ENCODE measurements at places on chromosomes 12 and 14.

DNA sequence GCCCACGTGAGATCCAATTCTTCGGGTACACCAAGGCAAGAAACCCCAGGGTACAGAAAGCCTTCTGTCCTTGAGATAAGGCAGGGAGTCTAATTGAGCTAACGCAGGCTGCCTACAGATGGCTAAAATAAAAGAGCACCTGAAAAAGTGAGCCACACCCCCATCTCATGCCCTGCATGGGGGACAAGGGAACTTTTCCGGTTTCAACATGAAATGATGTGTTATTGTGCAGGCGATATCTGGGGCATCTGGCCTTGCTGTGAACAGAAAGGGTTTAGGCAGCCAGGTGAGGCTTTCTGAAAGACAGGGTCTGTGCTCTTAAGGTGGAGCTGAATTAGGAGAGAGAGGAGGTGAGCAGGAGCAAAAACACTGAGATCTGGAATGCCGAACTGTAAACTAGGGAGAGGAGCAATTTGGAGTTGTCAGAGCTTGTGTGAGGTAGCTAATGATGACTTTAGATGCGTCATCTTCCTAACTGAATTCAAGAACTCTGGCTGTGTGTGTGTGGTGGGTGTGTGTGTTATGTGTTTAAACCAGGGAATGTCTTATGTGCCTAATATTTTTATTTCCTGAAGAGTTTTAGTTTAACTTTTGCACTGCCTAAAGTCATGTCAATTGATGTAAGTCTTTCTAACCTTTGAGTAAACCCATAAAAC lies 20.1 kb upstream of the LDHB start:
- peak; percentile 15 for DNase-seq

DNA sequence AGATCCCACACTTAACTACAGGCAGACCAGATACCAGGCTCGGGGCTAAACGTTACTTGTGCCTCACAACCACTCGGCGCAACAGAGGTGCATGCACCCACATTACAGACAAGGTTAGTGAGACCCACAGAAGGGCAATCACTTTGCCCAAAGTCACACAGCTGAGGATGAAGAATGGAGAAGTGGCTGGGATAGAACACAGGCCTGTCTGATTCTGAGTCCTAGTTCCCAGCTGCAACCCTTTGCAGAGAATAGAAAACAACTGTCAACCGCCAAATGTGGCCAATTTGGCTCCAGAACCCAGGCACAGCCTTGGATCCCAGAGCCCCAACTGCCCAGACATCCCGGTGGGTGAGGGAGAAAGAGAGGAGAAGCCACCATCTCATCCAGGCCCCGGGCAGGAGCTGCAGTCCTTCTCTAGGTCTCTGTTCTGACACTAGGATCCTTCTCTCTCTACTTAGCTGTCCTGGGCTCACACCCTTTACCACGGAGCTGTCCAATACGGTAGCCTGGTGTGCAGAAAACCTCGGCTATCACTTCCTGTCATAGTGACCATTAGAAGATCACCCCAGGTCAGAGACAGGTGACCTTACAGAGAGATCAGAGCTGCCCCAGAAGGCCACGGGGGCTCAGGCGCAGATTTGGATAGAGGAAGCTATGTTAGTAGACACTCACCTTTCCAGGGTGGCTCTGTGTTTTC lies 59.1 kb downstream of the FAM222A start:
- DNase-seq = no peak

GRCh38 chr12:29053567-29053966 lies 95.5 kb upstream of the FAR2 start:
- DNase-seq = peak; percentile 6

GRCh38 chr12:5807090-5807414 lies 138.0 kb downstream of the ANO2 start:
- peak; percentile 79 for DNase-seq

DNA sequence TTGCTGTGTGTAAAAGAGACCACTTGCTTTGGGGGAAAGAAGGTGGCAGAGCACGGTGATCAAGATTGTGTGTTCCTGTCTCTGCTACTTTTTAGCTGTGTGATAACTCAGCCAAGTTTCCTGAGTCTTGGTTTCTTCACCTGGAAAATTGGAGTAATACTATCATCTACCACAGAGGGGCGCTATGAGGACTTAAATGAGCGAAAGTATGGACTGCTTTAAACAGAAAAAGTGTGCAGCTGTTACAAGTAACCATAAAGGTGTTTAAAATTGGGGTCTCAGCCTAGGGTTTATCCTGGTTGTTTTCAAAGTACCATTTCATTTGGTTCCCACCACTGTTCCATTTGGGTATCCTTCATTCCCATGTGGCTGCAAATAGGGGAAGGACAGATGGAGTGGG lies 65.9 kb upstream of the WSCD2 start:
- peak; percentile 34 for DNase-seq

GRCh38 chr14:22463763-22464173 lies 125.3 kb downstream of the DAD1 start:
- no peak for DNase-seq

- no peak for DNase-seq
Measured at GRCh38 chr12:57849035-57849434, 2.5 kb upstream of the CTDSP2 start.

DNA sequence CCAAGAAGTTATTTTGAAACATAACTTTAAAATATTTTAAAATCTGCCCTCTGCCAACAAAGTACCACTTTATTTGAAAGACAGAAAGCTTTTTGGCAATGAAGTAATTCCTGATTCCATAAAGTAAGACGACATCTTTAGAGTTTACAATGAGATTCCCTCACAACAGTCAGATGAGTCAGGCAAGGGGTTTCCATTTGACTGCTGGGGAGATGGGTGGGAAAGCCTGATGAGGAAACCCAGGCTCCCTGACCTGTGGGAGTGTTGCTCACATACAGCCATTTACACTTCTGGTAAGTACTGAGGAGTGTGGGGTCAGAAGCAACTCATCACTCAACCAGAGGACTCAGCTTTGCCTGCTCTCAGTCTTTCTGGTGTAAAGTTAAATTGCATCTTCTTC lies 10.2 kb downstream of the KITLG start:
- peak; percentile 60 for DNase-seq

DNA sequence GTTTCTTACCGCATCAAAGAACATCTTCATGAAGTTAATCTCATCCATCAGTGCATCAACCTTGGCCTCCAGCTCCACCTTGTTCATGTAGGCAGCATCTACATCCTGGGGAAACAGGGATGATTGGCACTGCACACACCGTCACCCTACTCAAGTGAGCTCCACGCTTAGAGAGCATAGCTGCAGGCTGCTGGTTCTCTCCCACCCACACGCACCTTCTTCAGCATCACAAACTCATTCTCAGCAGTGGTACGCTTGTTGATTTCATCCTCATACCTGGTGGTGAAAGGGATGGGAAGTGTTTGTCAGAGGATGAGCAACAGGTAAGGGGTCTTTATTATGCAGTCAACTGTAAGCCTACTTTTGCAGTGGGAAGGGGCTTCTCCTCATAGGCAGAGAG lies 2.3 kb downstream of the KRT5 start:
- no peak for DNase-seq

- no peak for DNase-seq
Measured at GRCh38 chr14:45658226-45658916, 405.4 kb upstream of the MIS18BP1 start.

- DNase-seq = no peak
Measured at GRCh38 chr14:64906022-64906421, 8.2 kb upstream of the CHURC1 start.

DNA sequence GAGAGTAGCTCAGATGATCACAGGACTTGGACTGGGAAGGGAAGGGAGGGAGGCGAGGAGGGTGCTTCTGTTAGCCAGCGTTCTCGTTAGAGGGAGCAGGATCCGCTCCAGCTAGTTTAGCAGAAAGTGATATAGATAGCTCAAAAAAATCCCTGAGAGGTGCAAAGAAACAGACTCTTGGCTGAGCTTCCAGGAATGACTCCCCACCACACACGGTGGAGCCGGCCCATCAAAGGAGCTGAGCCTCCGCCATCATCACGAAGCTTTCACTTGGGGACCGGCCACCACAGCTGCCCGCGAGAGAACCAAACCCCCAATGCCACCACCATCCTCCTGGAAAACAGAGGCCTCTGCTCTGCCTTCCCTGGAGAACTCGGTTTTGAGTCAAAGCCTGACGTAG lies 124.6 kb upstream of the BCL2L14 start:
- no peak for DNase-seq

- DNase-seq = no peak
Measured at GRCh38 chr12:101799774-101800173, 31.0 kb downstream of the GNPTAB start.

DNA sequence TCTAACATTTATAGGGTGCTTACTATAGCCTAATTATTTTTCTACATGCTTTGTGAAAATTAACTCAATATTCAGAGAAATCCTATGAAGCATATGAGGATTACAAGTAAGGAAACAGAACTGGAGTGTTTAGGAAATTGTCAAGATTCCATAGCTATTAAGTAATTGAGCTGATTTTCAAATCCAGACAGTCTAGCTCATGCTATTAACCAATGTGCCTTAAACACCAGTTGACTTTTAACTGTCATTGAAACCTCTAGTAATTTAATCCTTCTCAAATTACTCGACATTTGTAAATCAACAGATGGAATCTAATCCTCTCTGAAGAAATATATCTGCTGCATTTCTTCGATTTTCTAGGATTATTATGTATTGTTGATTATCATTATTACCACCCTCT lies 488.9 kb downstream of the MDGA2 start:
- DNase-seq = no peak

DNA sequence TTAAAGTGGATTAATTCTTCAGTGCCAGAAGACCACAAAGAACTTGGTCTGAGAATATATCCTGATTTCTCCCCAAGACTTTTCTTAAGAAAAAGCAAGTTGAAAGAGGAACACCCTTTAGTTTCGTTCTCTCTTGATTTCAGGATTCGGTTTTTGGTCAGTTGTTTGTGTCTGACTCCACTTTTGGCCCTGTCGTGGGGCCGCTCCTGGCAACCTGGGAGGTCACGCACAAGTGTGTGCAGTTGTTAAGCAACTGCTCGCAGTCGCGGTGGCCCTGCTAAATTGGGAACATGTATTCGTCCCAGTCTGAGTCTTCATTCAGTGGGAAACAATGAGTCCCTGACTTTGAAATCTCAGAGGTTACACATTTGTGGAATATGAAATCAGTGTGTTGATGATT lies 68.7 kb downstream of the RGS6 start:
- DNase-seq = no peak

GRCh38 chr12:8572507-8572906 lies 31.8 kb upstream of the CLEC4E start:
- DNase-seq = no peak

DNA sequence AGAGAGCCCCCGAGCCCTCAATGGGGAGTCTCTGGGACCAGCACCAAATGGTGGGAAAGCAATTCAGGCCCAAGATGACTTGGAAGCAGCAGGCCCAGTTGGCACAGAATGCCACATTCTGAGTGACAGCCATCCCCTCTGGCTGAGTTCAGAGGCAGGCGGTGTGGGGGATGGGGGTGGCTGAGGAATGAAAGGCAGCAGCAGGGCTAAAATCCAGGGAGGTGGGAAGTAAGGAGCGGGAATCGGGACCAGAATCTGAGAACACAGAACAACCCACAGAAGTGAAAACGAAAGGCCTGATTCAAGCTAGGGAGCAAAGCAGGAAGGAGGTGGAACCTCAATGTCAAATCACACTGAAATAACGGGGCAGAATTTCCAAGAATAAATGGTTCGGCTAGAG lies 171.2 kb downstream of the CALM1 start:
- no peak for DNase-seq

DNA sequence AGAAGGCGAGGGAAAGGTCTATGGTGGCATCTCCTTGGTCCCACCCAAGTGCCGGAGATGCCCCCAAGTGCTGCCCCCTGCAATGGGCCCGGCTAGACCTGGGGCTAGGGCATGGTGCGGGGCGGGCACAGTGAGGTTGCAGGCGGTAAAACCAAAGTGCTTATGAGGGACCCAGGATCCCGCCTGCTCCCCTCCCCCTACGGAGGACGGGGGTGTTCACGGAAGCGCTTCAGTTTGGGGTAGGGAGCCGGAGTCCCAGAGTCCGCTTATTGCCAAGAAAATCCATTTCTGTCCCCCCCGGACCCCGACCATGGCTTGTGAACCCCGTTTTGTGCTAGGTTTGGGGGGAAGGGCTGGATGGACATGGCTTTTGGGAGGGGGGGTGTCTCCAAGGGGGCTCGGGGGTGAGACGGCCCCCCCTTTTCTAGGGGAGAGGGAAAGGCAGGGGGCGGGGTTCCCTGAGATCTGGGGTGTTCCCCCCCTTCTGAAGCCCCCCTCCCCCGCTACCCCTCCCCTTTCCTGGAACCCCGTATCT lies 5.4 kb upstream of the GPR84 start:
- peak; percentile 20 for DNase-seq

DNA sequence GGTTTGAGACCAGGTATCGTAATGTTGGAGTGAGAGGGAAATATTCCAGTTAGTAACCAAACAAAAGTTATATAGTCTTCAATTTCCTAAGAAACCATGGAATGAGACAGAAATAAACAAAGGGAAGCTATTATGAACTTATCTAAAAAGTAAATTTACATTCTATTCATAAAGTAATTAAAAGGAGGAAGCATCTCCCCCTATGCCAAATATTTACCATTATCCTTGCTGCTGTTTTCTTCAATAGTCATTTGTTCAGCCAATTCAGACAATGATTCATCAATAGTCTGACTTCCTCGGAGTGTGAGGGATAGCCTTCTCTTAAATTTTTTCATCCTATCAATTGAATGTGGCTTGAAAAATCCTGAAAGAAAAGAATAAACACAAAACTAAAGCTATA lies 65.7 kb downstream of the CDK17 start:
- DNase-seq = no peak

DNA sequence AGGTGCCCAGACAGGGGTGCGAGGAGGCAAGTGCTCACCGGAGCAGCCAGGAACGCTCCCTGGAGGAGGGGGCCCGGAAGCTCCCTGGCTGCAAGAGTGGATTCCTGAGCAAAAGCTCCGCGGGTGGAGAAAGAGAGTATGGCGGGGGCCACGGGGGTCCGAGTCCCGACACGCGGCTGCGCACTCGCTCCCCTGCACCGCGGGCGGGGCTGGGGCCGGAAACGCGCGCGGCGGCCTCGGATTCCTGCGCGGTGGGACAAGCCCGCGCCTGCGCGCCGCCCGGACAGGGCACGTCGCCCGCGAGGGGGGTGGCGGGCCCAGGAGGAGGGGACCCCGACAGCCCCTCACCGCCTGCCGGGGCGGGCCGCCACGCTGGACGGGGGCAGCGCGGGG lies 27.8 kb upstream of the GPR132 start:
- DNase-seq = peak; percentile 67

Measured in ELR (cell line).